ENCODE measurements at places on chromosomes 16 and 17. TPM values are rescaled to one million over a fixed set of nuclear protein-coding genes. Genes with fewer than 3 reads are reported as not detected.

Gene ALKBH5
- total RNA-seq, result 64.2 TPM

Gene WNK4
- 0.22 TPM for total RNA-seq

Gene CBX2
- 0.92 TPM for total RNA-seq

Gene KRTAP4-4
- total RNA-seq, result not detected

Gene SDR42E2
- not detected for total RNA-seq

DNA sequence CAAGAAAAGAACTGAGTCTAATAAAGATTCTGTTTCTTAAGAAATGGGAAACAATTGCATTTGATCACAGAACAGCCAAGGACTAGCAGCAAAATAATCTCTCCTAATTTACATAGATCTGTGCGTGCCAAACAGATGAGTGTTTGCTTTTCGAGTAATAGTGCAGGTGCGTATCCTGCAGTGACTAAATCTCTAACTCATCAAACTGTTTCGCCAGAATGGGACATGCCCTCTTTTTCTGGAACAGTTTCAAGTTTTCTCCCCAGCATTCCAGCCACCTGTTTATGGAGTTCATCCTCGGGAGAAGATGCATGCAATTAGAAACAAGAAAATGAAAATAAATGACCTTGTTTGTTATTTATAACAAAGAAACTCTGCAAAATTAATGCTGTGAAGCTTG, 5.7 kb upstream of the TOX3 start:
- no peak for DNase-seq

GRCh38 chr16:56615353-56615752, 7.0 kb downstream of the MT2A start:
- no peak for DNase-seq

DNA sequence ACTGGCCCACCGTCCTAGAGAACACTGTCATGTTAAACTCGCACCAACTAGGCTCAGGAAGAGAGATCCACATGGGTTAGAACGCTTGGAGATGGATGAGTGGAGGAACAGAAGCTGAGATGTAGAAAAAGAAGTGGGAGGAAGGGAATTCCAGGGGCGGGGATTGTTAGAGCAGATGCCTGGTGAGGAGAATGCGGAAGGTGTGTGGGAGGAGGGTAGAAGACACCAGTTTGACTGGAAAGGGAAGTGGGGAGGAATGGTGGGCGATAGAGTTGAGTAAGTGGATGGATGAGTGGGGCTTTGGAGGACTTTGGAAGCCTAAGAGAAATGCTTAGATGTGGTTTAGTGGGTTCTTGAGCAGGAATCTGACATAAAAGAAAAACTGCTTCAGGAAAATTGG, 37.4 kb downstream of the DHX38 start:
- no peak for DNase-seq

DNA sequence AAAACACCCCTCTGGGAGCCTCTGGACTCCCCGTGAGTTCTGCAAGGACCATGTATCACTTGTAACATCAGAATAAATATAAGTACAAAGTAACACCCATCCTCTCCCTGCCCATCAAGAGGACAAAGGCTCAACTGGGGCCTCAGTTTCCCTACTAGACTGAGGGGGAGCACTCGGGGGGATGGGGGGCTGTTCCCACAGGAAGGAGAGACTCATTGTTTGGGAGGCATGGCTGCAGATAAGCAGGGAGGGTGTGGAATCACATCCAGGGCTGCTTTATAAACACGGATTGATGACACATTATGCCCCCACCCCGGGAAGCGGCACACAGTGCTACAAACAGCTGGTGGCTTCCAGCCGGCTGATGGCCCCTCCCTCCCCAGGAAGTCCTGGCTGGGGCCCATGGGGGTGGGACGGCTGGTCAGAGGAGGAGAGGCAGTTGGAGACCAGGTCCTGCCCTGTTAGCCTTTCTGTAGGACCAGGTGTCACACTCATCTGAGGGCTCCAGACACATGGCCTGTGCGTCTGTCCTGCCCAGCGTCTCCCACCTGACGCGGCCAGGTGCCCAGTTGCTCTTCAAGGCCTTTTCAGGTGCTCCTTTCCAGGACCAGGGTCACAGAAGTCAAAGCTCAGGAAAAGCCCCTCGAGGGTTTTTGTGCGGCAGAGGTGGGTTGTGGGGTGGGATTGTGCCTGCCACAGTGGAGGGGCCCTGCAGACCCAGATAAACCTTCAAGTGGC, 1.3 kb upstream of the MPG start:
- DNase-seq, result no peak
